ENCODE measurements at places on chromosomes 1 and 21.

- DNase-seq: no peak
Observed at GRCh38 chr1:246583448-246584185, 17.4 kb downstream of the CNST start.

GRCh38 chr1:61084491-61085031 is 2.2 kb downstream of the NFIA start:
- DNase-seq: no peak

DNA sequence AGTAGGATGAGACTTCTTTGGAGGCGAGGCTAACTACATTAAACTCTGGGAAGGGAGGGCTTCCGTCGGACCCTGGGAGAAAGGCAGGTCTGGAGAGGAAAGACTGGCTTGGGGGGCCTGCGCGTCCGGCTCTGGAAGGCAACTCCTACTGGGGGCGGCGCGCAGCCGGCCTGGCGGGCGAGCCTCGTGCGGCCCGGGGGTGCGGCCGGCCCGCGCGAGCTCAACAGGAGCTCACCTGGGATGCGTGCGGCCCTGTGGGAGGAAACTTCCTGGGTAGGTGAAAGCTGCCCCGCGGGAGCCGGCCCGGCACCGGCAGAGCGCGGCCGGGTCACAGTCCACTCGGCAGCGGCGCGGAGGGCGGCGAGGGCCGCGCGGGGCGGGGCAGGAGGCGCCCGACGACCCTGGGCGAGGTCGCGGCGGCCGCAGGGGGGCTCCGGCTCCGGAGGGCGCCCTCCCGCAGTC is 449 bp downstream of the EPS15 start:
- no peak for DNase-seq

- no peak for DNase-seq
Observed at GRCh38 chr1:155316922-155317321, 3.8 kb upstream of the RUSC1 start.

- DNase-seq: no peak
Observed at GRCh38 chr1:221850470-221851187, 108.7 kb upstream of the DUSP10 start.

GRCh38 chr1:21313203-21313885 is 23.1 kb upstream of the ECE1 start:
- no peak for DNase-seq
